NCI-H1436 (cell line): ENCODE measurements at places on chromosomes 11 and 22.
A peak's percentile ranks its signal among the peaks of the same experiment; 100 is the strongest.

DNA sequence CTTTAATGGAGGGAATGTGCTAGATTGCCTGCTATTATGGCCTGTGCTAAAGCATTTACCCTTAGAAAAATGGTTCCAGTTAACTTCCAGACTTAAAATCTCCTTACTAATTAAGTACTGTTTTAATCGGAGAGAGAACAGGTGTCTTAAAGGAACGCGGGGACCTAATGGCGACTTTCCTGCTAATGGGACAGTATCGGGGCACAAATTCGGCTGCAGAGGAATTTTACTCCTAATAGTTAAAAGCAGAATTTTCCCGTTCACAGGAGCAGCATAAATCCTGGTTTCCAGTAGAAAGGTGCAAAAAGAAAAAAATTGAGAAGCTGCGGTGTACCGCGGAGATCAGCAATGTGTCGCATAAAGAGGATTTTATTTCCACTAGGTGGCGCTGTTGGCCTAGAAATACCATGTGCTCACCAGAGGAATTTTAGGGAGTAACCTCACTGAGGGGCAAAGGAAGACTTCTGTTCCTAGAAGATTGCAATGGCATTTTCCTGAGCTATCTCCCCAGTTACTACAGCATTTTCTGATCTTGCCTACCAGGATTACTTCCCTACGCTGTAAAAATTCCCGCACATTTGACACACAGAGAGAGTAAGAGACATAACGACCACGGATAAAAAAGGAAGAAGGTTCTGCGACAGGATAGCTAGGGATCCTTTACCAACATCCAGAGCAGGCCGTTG, 44.5 kb downstream of the ZNF280B start:
- DNase-seq: peak; percentile 60

DNA sequence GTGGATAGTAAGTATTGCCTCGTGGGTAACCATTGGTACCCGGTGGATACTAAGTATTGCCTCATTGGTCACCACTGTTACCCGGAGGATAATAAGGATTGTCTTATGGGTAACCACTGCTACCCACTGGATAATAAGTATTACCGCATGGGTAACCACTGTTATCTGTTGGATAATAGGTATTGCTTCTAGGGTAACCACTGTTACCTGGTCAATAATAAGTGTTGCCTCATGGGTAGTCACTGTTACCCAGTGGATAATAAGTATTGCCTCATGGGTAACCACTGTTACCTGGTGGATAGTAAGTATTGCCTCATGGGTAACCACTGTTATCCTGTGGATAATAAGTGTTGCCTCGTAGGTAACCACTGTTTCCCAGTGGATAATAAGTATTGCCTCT, 22.6 kb upstream of the NXPE4 start:
- no peak for DNase-seq

GRCh38 chr11:80309301-80309700, 868.5 kb upstream of the TENM4 start:
- DNase-seq: no peak

DNA sequence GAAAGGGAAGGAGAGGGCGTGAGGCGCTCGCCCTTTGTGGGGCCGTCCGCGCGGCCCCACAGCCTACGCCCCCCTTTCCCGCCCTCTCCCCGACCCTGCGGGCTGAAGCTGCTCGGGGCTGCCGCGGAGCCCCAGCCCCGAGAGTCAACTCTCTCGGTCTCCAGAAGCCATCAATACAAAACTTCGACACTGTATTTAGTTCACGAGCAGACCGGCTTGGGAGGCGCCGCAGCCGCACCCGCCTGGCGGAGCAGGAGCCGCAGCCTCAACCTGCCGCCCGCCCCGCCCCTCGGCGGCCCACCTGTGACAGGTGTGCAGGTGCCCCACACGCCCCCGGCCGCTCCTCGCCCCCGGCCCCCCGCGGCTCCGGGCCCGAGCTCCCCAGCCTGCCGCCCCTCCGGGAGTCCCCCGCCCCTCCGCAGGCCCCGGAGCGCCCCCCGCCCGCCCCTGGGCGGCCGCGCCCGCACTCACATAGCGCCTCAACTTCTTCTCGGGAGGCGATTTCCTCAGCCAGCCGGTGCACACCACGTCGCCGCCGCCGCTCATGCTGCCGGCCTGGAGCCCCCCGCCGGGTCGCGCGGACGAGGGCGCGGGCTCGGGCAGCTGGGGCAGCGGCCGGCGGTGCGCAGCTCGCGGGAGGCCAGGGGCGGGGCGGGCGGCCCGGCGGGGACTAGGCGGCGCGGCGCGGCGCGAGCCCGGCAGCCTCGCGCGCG, at the start of gene GAB2:
GAB2 (minus strand) TSS at position 646 of the 713 bp plus-strand sequence; CDS start at position 546, 100 bp downstream.
- no peak for DNase-seq

- DNase-seq: no peak
Measured at GRCh38 chr11:44082645-44083044, 12.8 kb upstream of the EXT2 start.

GRCh38 chr11:95884376-95884775, 39.5 kb downstream of the MTMR2 start:
- DNase-seq: no peak

GRCh38 chr11:79437981-79438630, 2.7 kb downstream of the TENM4 start:
- DNase-seq: no peak

GRCh38 chr11:65899356-65900124, 648 bp downstream of the FOSL1 start:
- no peak for DNase-seq

- DNase-seq: no peak
Measured at GRCh38 chr11:70694371-70694770, 296.0 kb downstream of the CTTN start.

DNA sequence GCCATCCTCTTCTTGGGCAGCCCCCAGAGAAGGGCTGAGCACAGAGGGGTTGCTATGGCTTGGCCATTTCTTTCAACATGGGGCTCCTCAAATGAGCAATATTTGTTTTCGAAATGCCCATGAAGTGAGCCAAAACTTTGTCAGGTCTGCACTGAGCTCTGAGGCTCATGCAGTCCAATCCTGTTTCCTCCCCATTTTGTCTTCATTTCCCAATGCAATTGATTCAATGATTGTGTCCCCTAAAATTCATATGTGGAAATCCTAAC, 60.6 kb upstream of the CD44 start:
- DNase-seq: no peak

DNA sequence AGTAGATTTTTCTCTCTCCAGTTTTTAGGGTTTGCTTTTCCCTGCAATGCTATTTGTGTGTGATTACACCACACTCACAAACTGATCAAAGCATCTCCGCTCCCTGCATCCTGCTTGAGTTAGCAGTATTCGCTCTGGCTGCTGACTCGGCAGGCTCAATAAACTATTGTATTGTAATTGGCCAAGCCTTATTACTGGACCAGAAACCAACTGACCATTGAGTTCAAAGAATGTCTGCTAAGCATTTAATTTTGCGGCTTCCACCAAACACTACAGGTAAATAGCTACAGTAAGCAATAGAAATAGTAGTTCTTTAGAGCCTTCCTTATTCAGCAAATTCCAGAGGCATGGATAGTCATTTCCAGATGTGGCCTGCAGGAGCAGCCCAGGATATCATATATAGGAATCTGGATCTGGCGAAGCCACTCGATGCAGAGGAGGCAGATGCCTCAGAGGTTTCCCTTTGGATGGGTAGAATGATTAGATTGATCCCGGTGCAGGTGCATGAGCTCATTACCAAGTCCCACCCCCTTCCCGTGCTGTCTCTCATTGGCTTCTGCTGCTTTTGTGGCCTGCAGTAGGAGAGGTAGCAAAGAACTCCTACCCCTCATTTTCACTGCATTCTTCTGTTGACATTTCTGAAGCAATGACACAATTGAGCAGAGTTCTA, 77.3 kb downstream of the COMMD9 start:
- DNase-seq: no peak

DNA sequence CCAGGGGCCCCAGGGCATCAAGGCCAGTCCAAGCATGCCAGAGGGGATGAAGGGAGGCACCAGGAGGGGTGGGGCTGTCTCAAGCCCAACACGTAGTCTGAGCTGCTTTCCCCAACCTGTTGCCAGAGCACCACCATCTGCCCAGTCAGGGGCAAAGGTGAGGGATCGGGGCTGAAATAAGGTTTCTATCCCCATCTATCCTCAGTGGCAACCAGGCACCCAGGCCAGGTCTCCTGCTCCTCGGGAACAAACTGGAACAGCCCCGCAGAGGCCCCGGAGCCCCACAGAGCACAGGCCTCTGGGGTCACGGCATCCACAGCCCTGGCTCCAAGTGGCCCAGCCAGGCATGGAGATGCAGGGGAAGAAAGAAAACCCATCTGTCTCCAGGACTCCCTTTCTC, 19.3 kb downstream of the STARD10 start:
- DNase-seq: no peak

- DNase-seq: no peak
Measured at GRCh38 chr11:94925422-94926270, 47.7 kb downstream of the CWC15 start.

DNA sequence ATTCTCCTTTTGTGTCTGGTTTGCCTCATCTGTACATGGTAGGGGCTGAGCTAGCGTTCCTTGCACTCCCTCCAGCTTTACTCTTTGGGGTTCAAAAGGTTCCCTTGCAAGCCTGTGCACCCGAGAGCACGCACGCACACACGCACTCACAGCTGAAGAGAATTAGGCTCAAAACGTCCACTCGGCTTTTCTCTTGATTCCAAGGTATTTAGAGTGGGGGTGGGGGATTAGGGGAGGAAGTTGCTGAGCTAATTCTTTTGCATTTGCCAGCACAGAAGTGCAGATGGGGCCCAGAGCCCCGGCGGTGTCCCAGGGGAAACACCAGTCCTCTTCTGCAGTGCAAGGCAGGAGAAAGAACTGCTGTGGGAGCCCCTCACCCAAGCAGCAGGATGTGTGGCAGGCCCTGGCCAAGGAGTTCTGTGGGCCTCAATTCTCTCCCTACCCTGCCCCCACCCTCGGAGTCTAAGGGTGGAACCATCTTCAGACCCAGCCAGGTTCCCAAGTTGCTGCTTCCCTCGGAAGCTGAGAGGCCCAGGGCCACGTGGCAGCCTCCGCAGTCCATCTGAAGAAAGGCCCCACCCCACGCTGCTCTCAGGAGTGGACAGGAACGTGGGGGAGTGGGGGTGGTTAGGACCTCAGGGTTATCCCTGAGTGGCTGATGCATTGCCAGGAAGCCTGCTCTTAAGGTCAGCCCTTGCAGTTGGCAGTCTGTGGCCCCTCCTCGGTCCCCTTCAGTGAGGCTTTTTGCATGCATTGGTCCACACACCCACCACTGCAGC, 3.8 kb upstream of the KCNQ1OT1 start:
- DNase-seq: no peak

DNA sequence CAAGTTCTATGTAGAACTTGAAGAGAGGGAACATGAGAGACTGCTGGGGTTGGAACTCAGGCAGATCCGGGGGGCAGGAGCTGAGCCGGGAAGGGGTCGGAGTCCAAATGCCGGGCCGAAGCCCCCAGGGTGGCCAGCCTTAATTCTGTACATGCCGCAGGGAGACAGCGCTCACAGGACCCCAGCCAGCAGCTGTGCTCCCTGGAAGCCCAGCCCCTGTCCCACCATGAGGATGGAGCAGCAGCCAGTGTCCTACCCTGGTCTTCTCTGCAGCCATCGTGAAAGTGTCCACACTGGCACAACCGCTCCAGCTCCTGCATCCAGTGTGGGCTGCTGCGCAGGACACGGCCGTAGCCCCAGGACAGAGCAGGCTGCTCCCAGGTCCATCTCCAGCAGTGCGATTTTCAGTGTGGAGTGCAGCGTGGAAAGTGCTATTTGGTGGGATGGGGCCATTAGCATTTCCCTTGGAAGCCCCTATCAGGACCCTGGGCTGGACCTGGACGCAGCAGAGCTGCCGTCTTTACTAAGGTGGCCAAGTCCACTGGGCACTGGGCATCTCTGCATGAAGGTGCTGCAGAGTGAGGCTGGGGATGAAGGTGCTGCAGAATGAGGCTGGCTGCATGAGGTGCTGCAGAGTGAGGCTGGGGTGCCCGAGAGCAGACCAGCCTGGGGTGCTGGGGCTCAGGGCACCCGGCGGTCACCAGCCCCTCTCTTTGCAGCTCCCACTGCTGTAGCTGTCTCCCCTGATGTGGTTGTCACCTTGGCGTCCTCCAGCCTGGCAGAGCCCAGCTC, 737.4 kb downstream of the BRD1 start:
- DNase-seq: no peak

- DNase-seq: no peak
Measured at GRCh38 chr22:36191106-36191836, 10.3 kb downstream of the APOL4 start.

- DNase-seq: no peak
Measured at GRCh38 chr11:134466610-134467567, 54.8 kb upstream of the B3GAT1 start.

GRCh38 chr11:9506489-9507276, 45.9 kb downstream of the ZNF143 start:
- DNase-seq: peak; percentile 61

DNA sequence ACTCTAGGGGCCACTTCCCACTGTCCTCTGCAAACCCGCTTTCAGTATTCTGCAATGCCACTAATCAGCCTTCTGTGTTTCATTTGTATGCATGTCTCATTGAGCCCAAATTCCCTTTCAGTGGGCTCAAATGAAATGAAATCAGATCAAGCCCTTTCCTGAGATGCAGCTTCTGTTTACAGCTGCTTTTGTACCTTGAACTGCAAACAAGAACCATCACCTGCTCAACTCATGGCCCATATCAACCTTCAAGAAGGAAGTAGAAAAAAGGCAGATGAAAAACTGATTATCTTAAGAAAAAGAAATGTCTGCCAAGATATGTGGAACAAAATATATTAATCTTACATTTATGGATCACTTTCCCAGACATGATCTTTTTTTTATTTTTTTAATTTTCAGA, 141.1 kb upstream of the ARHGAP42 start:
- DNase-seq: peak; percentile 4

DNA sequence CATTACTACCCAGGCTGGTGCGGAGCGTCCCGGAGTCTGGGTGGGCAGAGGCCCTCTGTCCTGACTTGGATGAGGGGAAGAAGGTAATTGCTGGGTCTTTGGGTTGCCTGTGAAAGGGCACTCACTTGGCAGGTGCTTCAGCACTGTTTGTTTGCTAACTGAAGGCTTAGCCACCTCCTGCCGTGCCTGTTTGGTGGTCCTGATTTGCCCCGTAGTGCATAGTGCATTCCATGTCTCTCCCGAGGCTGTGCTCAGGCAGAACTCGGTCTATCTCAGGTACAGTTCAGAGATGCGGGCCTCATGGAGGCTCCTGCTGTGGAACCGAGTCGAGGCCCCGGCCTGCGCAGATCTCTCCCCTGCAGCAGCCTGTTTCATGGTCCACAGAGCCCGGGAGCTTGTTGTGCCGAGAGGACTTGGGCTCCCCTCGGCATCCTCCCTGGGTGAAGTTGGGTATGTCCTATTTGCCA, 146.2 kb downstream of the TBC1D22A start:
- no peak for DNase-seq

DNA sequence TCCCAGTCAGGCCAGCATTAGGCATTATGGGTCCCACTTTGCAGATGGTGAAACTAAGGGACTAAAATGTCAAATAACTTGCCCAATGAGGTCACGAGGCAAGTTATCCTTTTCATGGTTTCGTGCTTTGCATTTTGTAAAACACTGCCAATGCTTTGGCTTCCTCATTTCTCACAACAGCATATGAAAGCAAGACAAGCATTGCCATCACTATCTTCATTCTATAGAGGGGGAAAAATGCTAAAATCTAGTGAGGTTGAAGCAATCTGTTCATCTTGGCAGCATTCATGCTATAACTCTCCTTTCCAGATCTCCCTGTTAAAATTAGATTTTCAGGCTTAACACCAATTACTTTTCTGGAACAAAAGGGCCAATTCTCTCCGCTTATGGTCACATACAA, 14.8 kb downstream of the FAM181B start:
- no peak for DNase-seq

GRCh38 chr11:120952461-120953434, 71.2 kb upstream of the TBCEL start:
- peak; percentile 79 for DNase-seq

GRCh38 chr22:34324763-34325162, 404.5 kb upstream of the LARGE1 start:
- DNase-seq: no peak
